Testis (tissue), 5 donors: ENCODE measurements at places on chromosomes 16 and 17. TPM values are rescaled to one million over a fixed set of nuclear protein-coding genes. Genes with fewer than 3 reads are reported as not detected.

DNA sequence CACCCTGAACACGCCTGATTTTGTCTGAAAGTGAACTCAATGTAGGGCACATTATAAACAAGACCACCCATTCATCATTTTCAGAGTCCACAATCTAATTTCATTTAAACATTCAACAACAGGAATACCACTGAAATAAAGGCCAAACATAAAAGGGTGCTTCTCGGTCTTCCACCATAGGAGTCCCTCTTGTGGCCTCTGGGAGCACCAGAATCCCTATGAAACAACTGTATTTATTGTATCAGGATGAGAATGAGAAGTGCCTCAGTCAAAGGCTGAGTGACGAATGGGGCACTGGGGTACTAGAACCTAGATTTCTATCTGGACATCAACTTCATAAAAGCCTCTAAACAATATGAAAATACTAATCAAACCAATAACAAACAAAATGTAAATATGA lies 40.4 kb downstream of the NXPH3 start:
- no peak overlapping the region for H3K4me3 ChIP-seq
- no peaks in the 10 kb centered on the region for H3K36me3 ChIP-seq
- DNase-seq = no peak
- H3K27ac ChIP-seq = peak overlapping the region; percentile 47
- peaks cover 7% of the 10 kb centered on the region for H3K4me1 ChIP-seq
- H3K27me3 ChIP-seq = no peaks in the 10 kb centered on the region

- no peak overlapping the region for H3K4me3 ChIP-seq
- H3K27ac ChIP-seq = no peak overlapping the region
- no peaks in the 10 kb centered on the region for H3K36me3 ChIP-seq
- H3K4me1 ChIP-seq = no peaks in the 10 kb centered on the region
- no peaks in the 10 kb centered on the region for H3K27me3 ChIP-seq
Observed at GRCh38 chr16:12026741-12027490, 50.4 kb downstream of the SNX29 start.

The PRSS33 gene
- 0.93 TPM for total RNA-seq

GRCh38 chr17:3551189-3551588 lies 6.4 kb downstream of the TRPV3 start:
- H3K27ac ChIP-seq = no peak overlapping the region
- no peaks in the 10 kb centered on the region for H3K27me3 ChIP-seq
- no peaks in the 10 kb centered on the region for H3K36me3 ChIP-seq
- no peaks in the 10 kb centered on the region for H3K4me1 ChIP-seq
- DNase-seq = no peak

DNA sequence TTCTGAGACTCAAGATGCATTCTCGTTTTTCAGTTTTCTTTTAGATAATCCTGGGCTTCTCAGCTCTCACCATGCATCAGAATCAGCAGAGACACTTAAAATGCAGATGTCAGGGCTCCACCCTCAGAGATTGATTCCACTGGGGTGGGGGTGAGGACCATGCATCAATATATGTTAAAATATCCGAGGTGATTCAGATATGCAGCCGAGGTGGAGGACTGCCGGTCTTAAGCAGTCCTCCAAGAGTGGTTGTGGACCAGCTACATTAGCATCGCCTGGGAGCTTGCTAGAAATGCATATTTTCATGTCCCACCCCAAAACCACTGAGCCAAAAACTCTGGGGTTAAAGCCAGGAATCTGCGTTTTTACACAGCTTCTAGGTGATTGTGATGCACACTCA lies 501.3 kb downstream of the CDH13 start:
- no peaks in the 10 kb centered on the region for H3K4me1 ChIP-seq
- no peaks in the 10 kb centered on the region for H3K36me3 ChIP-seq
- H3K4me3 ChIP-seq = no peak overlapping the region
- no peak for DNase-seq

The CDK5R1 gene
- total RNA-seq = 13.2 TPM

DNA sequence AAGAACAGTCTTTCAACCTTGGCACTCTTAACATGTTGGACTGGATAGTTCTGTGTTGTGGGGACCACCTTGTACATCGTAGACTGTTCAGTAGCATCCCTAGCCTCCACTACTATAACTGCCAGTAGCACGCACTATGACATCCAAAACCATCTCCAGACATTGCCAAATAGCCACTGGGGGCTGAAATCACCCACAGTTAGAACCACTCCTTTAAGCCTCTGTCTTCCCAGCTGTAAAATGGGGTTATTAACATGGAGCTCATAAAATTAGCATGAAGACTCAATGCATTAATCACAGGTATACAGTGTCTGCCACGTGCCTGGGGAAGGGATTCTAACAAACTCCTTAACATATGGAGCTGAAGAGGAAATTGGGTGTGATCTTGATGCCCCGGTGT lies 49.7 kb downstream of the LYRM1 start:
- H3K27me3 ChIP-seq = no peaks in the 10 kb centered on the region
- H3K4me1 ChIP-seq = no peaks in the 10 kb centered on the region
- H3K27ac ChIP-seq = no peak overlapping the region
- no peaks in the 10 kb centered on the region for H3K36me3 ChIP-seq

GRCh38 chr16:2963723-2964474 lies at the start of gene KREMEN2:
Gene KREMEN2, plus strand, starts transcription at chr16:2964275. Its CDS starts 246 bp downstream, at chr16:2964521.
- H3K27me3 ChIP-seq = no peaks in the 10 kb centered on the region
- H3K27ac ChIP-seq = no peak within 1 kb of the TSS
- peak within 1 kb of the TSS; percentile 38 for H3K4me3 ChIP-seq
- DNase-seq = no peak
- H3K36me3 ChIP-seq = no peaks in the 10 kb centered on the region

The GPRC5B gene
- total RNA-seq = 303 TPM

The C16orf96 gene
- total RNA-seq = 15.1 TPM

GRCh38 chr17:6666077-6666521 lies 14.5 kb downstream of the C17orf100 start:
- peak; percentile 85 for DNase-seq
- no peak overlapping the region for H3K27ac ChIP-seq
- no peaks in the 10 kb centered on the region for H3K4me1 ChIP-seq
- H3K36me3 ChIP-seq = no peaks in the 10 kb centered on the region
- no peaks in the 10 kb centered on the region for H3K27me3 ChIP-seq

DNA sequence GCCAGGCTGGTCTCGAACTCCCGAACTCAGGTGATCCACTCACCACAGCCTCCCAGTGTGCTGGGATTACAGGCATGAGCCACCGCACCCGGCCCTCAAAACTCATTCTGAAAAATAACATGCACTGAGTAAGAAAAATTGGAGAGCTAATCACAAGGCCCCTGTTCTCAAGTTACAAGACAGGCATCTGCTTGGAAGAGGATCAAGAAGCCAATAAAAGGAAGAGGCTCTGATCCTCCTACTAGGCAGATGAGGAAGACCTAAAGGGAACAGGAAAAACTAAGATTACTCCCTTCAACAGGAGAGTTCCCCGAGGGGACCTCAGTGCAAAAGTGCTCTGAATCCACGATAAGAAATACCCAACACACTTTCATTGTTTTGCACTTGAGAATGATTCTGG lies 18.4 kb downstream of the BLMH start:
- H3K4me3 ChIP-seq = no peak overlapping the region
- no peaks in the 10 kb centered on the region for H3K27me3 ChIP-seq
- H3K27ac ChIP-seq = no peak overlapping the region

- DNase-seq = no peak
- no peaks in the 10 kb centered on the region for H3K27me3 ChIP-seq
- H3K27ac ChIP-seq = no peak overlapping the region
- no peaks in the 10 kb centered on the region for H3K4me1 ChIP-seq
- no peaks in the 10 kb centered on the region for H3K36me3 ChIP-seq
- H3K4me3 ChIP-seq = no peak overlapping the region
Observed at GRCh38 chr17:27741361-27741861, 58.9 kb downstream of the NOS2 start.

DNA sequence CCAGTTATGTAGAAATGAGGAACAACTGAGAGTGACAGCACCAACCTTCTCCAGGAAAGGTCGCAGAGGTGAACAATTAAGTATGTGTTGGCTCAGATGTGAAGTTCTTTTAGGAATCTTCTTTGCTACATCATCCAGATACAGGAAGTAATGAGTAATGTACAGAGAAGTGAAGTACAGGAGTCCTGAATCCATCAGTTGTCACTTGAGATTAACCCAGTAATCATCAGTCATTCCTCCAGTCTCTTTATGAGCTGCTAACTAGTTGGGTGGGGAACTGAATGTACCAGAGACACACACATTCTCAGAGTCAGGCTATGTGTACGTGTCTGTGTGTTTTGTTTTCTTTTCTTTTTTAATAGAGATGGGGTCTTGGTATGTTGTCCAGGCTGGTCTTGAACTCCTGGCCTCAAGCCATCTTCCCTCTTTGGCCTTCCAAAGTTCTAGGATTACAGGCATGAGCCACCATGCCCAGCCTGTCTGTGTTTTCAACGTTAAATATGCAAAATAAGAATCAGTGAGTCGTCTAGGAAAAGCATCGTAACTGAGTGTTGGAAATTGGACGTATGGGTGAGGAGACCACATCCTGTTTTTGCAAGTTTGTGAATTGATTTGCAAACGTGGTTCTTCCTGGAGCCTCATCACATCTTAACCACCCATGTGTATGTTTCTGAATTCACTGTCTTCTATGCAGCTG lies 19.9 kb downstream of the ZNF200 start:
- H3K36me3 ChIP-seq = no peaks in the 10 kb centered on the region
- H3K27ac ChIP-seq = no peak overlapping the region
- H3K4me1 ChIP-seq = no peaks in the 10 kb centered on the region
- H3K4me3 ChIP-seq = no peak overlapping the region
- no peak for DNase-seq
- H3K27me3 ChIP-seq = no peaks in the 10 kb centered on the region

- no peak overlapping the region for H3K27ac ChIP-seq
- no peaks in the 10 kb centered on the region for H3K27me3 ChIP-seq
- H3K4me3 ChIP-seq = peak overlapping the region; percentile 27
- peak; percentile 48 for DNase-seq
- peaks cover 27% of the 10 kb centered on the region for H3K4me1 ChIP-seq
Observed at GRCh38 chr16:19885451-19886072, 914 bp upstream of the GPRC5B start.

GRCh38 chr16:68356249-68356918 lies 45.6 kb downstream of the PRMT7 start:
- H3K4me3 ChIP-seq = no peak overlapping the region
- no peak overlapping the region for H3K27ac ChIP-seq
- H3K27me3 ChIP-seq = no peaks in the 10 kb centered on the region
- DNase-seq = no peak
- no peaks in the 10 kb centered on the region for H3K4me1 ChIP-seq
